ENCODE measurements at places on chromosomes 3 and 15.
A peak's percentile ranks its signal among the peaks of the same experiment; 100 is the strongest.

DNA sequence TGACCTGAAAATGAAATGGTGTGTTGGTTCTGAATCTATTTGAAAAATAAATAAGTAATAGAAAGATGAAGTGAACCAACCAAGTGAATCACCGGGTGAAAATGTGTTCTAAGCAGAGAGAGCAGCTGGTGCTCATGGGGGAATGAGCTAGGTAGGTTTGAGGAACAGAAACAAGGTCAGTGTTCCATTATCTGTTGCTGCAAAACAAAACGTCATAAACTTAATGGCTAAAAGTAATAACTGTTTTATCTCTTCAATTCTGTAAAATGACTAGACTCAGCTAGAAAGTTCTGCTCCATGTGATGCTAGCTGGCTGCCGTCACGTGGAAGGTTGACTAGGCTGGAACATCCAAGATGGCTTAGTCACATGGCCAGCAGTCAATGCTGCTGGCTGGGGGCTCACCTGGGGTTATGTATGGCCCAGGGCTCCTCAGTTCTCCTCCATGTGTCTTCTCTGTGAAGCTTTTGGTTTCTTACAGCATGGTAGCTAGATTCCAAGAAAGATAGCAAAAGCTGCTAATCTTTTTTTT lies 13.3 kb upstream of the SH3BP5 start:
- DNase-seq: no peak

- DNase-seq: no peak
Measured at GRCh38 chr15:82641129-82641798, 5.9 kb downstream of the CPEB1 start.

GRCh38 chr15:32818758-32819447 lies 101.1 kb downstream of the GREM1 start:
- DNase-seq: peak; percentile 84

DNA sequence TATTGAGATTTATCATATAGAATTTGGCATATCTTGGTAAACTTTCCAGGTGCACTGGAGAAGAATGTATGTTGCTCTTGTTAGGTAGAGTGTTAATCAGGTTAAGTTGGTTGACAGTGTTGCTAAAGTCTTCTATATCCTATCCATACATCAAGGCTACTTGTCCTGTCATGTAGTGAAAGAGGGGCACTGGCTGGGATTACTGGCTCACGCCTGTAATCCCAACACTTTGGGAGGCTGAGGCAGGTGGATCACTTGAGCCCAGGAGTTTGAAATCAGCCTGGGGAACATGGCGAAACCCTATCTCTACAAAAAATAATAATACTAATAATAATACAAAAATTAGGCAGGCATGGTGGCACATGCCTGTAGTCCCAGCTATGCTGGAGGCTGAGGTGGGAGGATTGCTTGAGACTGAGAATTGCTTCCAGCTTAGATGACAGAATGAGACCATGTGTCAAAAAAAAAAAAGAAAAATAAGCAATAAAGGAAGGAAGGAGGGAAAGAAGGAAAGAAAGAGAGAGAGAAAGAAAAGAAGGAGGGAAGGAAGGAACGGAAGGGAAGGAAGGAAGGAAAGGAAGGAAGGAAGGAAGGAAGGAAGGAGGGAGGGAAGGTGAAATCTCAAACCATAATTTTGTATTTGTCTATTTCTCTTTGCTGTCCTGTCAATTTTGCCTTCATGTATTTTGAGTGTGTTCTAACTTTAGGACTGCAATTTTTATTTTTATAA lies 57.4 kb upstream of the IQSEC1 start:
- peak; percentile 18 for DNase-seq

DNA sequence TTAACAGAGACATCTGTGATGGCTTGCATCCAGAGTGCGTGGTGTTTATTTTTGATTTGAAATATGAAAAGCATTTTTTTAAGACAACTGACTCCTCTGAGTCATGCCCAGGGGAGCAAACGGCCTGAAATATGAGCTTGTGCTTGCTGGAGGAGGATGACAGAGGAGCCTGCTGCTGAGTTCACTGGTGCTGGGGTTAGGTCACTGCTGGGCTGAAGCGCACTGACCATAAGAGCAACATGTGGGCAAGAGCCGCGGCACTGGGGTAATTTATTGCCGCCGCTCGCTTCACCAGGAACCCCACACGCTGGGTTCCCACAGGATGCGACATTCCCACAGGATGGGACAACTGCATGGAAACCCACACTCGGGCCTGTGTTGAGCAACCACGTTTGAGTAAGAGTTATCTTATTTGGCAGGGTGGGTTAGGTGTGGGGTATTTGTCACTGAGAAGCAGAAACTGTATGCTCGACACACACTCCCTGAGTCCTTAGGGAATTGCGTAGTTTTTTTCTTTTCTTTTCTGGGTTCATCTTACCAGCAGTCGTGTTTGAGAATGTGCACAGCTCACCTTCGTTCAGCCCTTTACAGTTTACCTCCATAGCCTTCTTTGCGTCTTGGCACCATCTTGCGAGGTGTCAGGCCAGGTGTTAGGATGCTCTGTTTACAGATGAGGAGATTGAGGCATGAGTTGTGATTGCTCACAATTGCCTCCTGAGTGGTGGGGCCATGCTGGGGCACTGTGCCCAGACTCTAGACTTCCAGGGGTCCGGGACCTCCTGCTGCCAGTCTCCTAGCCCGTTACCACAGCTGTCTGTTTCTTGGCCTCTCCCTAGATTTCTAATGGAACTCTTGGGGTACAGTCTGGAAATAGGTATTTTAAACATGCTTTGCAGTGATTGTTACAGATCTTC lies 60.4 kb downstream of the SMAD3 start:
- DNase-seq: peak; percentile 92

GRCh38 chr3:129688271-129688895 lies 81.9 kb upstream of the PLXND1 start:
- DNase-seq: no peak

DNA sequence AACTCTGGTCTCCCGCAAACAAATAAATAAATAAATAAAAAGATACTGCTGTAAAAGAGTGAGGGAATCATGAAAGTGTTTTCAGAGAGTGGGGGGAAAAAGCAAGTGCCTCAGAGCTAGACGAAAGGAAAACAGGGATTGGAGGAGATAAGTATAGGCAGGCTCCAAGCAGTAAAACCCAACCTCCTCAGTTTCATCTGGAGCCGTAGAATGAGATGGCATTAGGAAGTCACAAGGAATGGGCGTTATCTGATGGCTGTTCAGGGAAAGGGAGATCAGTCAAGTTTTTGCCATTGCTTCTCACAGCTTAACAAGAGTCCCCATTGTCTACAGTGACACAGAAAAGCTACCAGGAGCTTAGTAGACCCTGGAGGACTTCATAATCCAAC lies 451.5 kb upstream of the PPP2R3A start:
- DNase-seq: no peak

DNA sequence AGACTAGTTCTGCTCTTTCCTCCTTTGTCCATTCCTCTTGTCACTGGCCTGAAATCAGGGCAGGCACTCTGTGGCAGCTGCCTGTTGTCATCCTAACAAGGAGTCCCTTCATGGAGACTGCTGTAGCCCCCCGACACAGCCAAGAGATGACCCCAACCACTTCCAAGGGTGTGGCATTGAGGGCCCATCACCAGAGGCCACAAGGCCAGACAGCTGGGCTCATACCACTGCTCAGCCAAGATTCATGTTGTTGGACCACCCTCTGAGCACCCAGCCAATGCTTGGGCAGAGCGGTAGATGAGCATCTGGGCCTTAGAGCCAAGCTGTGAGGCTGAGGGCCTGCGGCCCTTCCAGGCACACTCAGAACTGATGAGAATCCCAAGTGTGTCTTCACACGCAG lies 85.4 kb downstream of the EPHB1 start:
- no peak for DNase-seq

GRCh38 chr3:17088602-17089313 lies 204.0 kb downstream of the PLCL2 start:
- no peak for DNase-seq

GRCh38 chr15:101004986-101005747 lies 86.0 kb downstream of the LRRK1 start:
- no peak for DNase-seq

DNA sequence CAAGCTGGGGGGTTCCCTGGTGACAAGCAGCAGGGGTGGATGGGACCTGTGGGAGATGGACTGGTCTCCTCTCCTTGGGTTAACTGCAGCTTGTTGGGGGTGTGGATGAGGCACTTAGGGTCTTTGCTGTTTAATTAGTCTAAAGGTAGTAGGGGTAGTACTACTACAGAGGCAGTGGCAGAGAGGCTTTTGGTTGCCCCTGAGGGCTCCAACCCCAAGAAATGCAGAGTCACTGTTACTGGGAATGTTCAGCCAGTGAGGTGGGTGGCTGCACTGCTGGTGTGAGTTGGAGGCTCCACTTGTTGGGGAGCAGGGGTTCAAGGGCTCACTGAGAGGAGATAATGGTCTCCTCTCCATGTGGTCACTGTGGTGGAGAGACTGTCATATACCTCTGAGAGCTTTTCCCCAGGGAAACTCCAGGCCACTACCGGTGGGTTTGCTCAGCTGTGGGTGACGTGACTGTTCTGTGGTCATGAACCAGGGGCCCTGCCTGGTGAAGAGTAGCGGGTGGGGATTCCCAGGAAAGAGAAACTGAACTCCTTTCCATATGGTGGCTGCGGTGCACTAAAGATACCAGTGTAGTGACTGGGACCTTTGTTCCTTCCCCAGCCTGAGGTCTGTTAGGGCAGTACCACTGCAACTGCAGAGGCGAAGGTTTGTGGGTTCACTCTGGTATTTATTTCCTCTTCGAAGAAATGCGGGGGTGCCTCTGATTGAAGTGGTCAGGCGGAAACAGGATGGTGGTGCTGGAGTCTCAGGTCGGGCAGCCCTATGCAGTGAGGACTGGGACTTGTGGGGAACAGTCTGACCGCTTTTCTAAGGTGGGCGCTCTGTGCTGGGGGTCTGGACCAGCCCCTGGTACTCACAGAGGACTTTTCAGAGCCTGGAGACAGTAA lies 68.9 kb upstream of the TNFSF10 start:
- peak; percentile 35 for DNase-seq

DNA sequence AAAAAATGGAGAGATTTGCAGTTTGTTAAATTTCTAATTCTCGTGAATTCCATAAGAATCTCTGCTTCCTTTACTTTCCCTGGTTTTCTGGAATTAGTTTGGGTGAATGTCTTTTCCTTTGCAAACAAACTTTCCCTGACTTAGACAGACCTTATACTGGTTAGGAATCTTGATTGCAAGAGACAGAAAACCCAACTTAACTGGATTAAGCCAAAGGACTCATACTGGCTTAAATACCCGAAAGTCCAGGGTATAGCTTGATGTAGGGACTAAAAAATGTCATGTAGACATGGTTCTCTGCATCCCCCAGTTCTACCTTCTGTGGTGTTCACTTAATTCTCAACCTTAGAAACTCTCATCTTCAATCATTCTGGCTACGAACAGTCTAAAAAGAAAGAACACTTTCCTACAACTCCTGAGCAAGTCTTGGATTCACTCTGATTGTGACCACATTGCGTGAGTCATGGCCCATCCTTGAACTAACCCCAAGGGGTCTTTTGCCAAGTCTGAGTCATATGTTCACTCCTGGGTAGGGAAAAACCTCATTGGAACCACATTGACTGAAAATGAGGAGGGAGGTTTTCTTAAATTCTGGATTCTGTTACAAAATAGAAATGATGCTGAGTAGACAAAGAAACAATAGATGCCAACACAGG lies 136.0 kb upstream of the DAZL start:
- peak; percentile 76 for DNase-seq

GRCh38 chr3:65351753-65352152 lies 664.0 kb upstream of the ADAMTS9 start:
- no peak for DNase-seq
